Cerebellar cortex (tissue), 1 donor: ENCODE measurements at places on chromosomes 3 and 15.

- no peak for DNase-seq
These were observed 141.7 kb downstream of the KCNMB2 start for GRCh38 chr3:178677961-178678360.

- DNase-seq: no peak
These were observed 80.8 kb upstream of the DPH6 start for GRCh38 chr15:35626571-35627318.

GRCh38 chr15:101679806-101680205, 27.6 kb upstream of the TM2D3 start:
- DNase-seq: no peak

DNA sequence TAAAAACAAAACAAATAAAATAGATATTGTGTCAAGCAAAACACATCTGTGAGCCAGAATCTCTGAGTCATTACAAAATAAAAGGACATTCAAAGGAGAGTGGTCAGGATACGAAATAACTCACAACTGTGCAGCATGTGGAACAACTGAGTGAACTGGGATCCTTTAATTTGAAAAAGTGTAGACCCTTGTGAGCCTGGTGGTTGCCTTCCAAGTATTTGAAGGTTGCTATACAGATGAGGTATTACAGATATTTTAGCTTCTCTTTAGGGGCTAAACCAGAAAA, 26.7 kb downstream of the KCNMB2 start:
- DNase-seq: no peak

- DNase-seq: no peak
These were observed 134.4 kb upstream of the KCNH8 start for GRCh38 chr3:19013879-19014278.

DNA sequence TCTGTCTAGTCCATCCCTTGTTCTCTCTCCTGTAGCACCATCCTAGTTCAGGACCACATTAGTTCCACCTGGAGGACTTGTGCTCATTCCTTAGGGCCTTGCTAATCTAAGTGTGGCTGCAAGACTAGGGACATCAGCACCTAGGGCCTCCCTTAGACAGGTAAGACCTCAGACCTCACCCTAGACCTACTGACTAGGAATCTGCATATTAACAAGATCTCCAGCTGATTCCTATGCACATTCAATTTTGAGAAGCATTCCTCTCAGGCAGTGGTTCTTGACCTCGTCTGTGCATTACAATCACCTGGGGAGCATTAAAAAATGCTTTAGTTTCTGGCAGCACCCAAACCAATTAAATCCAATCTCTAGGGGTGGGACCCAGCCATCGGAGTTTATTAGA, 238.4 kb upstream of the RGMA start:
- DNase-seq: no peak

DNA sequence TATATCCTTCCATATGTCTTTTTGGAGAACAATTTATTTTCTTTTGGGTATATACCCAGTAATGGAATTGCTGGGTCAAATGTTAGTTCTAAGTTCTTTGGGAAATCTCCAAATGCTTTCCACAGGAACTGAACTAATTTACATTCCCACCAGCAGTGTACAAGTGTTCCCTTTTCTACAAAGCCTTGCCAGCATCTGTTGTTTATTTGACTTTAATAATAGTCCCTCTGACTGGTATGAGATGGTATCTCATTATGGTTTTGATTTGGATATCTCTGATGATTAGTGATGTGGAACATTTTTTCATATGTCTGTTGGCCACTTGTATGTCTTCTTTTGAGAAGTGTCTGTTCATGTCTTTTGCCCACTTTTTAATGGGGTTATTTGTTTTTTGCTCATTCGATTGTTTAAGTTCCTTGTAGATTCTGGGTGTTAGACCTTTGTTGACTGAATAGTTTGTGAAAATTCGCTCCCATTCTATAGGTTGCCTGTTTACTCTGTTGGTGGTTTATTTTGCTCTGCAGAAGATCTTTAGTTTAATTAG, 48.4 kb downstream of the TMEM45A start:
- no peak for DNase-seq

GRCh38 chr3:57659806-57660439, 33.0 kb downstream of the DENND6A start:
- no peak for DNase-seq

DNA sequence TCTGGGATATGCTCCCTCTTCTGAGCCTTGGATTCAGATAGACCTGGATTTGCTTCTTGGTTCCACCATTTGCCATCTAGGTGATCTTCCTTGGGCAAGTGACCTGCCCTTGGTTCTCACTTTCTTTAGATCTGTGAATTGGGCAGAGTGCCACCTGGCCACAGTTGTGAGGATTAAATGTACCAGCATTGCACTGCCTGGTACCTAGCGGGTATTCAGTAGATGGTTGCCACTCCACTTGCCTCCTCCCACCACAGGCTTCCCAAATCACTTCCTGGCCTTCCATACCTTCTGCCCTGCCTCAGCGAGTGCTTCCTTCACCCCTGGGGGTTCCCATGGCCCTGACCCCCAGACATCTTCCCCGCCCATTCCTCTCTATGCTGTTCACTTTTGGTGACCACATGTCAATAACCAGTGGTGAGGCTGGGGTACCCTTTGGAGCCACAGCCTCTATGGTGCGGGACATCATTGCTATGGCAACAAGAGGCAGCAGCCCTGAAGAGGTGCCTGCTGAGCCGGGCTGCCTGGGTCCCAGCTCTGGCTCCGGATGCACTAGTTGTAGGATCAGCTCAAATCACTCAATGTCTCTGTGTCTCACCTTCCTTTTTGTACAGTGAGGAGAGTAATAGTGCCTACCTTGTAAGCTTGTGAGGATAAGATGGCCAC, 40.5 kb downstream of the CMTM7 start:
- DNase-seq: no peak

- no peak for DNase-seq
These were observed 868.8 kb downstream of the NTRK3 start for GRCh38 chr15:87387766-87388165.

GRCh38 chr15:92005154-92005553, 151.6 kb downstream of the SLCO3A1 start:
- DNase-seq: no peak

- no peak for DNase-seq
These were observed 13.2 kb downstream of the PLA2G4D start for GRCh38 chr15:42080919-42081830.

DNA sequence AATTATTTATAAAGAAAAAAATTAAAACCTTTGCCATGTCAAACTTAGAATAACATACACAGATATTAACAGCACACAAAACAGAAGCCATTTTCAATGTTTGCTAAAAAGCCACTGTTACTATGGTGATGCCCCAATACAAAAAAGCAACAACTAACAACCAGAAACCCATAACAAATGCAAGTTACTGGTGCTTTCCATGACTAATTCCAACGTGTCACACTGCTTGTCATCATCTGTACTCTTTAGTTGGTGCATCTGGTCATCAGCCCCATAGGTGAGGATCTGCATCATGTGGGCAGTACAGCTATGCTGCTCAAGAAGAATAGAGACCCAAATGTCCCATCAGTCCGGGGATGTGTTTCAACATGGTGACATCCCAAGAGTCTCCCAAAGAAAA, 52.8 kb downstream of the ATP8B4 start:
- DNase-seq: no peak

DNA sequence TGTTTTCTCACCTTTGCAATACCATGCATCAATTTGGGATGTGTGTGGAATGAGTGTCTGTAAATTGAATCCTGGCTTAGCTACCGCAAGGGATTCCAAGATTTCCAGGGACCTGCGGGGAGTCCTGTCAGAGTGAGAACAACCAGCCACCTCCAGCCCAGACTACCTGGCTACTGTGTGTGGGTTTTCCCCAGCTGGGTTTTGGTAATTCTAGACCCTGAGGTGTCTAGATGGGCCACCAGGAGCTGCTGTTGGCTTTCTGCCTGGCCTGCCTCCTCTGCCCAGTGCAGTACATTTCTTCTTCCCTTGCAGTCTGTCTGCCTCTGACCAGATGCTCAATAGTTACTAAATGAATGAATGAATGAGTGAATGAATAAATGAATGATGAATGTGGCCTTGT, 32.5 kb upstream of the CORO2B start:
- no peak for DNase-seq
